ENCODE measurements at places on chromosomes 12 and 14. TPM values are rescaled to one million over a fixed set of nuclear protein-coding genes. Genes with fewer than 3 reads are reported as not detected.

The RNASE7 gene
- total RNA-seq: not detected

The IAPP gene
- not detected for total RNA-seq

- no peaks in the 10 kb centered on the region for H3K4me1 ChIP-seq
- DNase-seq: no peak
- H3K4me3 ChIP-seq: no peak overlapping the region
- H3K27me3 ChIP-seq: no peaks in the 10 kb centered on the region
- no peaks in the 10 kb centered on the region for H3K36me3 ChIP-seq
These were observed 629.5 kb downstream of the TRHDE start for GRCh38 chr12:72901685-72902084.

The PMEL gene
- total RNA-seq: 0.58 TPM

The BCL2L14 gene
- not detected for total RNA-seq

The TAS2R13 gene
- total RNA-seq: 0.38 TPM

- H3K4me1 ChIP-seq: no peaks in the 10 kb centered on the region
- no peaks in the 10 kb centered on the region for H3K27me3 ChIP-seq
- DNase-seq: peak; percentile 17
- no peak overlapping the region for H3K4me3 ChIP-seq
- no peaks in the 10 kb centered on the region for H3K36me3 ChIP-seq
These were observed 182.2 kb upstream of the GRIP1 start for GRCh38 chr12:66860752-66861750.

DNA sequence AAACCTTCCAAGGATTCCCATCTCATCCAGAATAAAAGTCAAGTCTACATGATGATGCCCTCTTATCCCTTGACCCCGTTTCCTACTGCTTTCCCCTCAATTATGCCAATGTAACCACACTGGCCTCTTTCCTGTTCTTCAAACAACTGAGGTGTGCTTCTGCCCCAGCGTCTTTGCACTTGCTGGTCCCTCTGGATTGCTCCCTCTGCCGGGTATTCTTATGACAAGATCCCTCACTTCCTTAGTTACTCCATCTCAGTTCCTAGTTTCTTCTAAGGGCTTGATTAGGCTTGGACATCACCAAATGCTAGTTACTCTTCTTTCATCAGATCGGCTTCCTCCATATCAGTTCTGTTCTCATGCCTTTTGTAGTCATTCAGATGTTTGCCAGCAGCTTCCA, 32.7 kb upstream of the PELI2 start:
- no peaks in the 10 kb centered on the region for H3K4me1 ChIP-seq
- no peak for DNase-seq
- no peak overlapping the region for H3K4me3 ChIP-seq

DNA sequence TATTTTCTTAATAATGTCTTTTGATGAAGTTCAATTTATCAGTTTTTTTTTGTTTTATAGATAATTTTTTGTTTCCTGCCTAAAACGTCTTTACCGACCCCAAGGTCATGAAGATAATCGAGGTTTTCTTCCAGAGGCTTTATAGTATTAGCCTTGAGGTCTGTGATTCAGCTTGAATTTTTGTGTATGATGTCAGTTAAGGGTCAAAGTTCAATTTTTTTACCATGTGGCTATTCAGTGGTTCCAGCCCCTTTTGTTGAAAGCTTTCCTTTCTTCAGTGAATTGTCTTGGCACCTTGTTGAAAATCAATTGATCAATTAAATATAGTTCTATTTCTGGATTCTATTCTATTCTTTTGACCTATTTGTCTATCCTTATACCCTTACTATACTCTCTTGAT, 3.2 kb upstream of the MGST1 start:
- H3K4me1 ChIP-seq: no peaks in the 10 kb centered on the region
- no peaks in the 10 kb centered on the region for H3K27me3 ChIP-seq
- H3K27ac ChIP-seq: no peak overlapping the region

The CLEC9A gene
- 0.21 TPM for total RNA-seq

- H3K27ac ChIP-seq: no peak overlapping the region
- no peak overlapping the region for H3K4me3 ChIP-seq
- H3K27me3 ChIP-seq: no peaks in the 10 kb centered on the region
- no peaks in the 10 kb centered on the region for H3K36me3 ChIP-seq
These were observed 37.7 kb upstream of the CRY1 start for GRCh38 chr12:107130830-107131611.

GRCh38 chr12:5047094-5047493, 3.4 kb downstream of the KCNA5 start:
- no peak overlapping the region for H3K27ac ChIP-seq
- no peak for DNase-seq
- H3K4me1 ChIP-seq: peaks cover 22% of the 10 kb centered on the region
- no peaks in the 10 kb centered on the region for H3K36me3 ChIP-seq
- H3K27me3 ChIP-seq: peaks cover 4% of the 10 kb centered on the region

The SAMD15 gene
- total RNA-seq: not detected

GRCh38 chr14:89137526-89138163, 279.4 kb downstream of the FOXN3 start:
- H3K4me1 ChIP-seq: no peaks in the 10 kb centered on the region
- H3K36me3 ChIP-seq: no peaks in the 10 kb centered on the region
- H3K27ac ChIP-seq: no peak overlapping the region
- no peak for DNase-seq
- H3K4me3 ChIP-seq: no peak overlapping the region
- no peaks in the 10 kb centered on the region for H3K27me3 ChIP-seq

The NRXN3 gene
- total RNA-seq: 0.77 TPM

- no peaks in the 10 kb centered on the region for H3K36me3 ChIP-seq
- peaks cover 11% of the 10 kb centered on the region for H3K4me1 ChIP-seq
- no peak for DNase-seq
- H3K27me3 ChIP-seq: peaks cover 39% of the 10 kb centered on the region
These were observed 619 bp upstream of the NTN4 start for GRCh38 chr12:95790917-95791849.

DNA sequence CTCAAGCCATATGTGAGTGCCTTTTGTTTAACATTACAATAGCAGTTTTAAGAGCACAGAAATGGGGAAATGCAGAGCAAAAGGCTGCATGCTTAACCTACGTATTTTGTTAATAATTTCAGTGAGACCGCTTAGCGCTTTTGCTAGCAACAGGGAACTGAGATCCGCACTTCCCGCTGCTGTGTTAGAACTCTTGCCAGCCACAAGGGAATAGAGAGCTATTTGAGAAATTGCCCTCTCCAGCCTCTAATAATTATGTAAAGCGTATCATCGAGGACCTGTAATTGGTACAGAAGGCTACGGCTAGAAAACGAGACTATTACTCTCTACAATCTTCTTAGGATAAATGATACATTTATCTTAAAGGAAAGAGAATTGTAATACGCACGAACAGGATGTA, 205.2 kb upstream of the GRIP1 start:
- no peak overlapping the region for H3K27ac ChIP-seq
- H3K27me3 ChIP-seq: no peaks in the 10 kb centered on the region
- no peak overlapping the region for H3K4me3 ChIP-seq
- DNase-seq: no peak

The PLEKHD1 gene
- total RNA-seq: 0.20 TPM

DNA sequence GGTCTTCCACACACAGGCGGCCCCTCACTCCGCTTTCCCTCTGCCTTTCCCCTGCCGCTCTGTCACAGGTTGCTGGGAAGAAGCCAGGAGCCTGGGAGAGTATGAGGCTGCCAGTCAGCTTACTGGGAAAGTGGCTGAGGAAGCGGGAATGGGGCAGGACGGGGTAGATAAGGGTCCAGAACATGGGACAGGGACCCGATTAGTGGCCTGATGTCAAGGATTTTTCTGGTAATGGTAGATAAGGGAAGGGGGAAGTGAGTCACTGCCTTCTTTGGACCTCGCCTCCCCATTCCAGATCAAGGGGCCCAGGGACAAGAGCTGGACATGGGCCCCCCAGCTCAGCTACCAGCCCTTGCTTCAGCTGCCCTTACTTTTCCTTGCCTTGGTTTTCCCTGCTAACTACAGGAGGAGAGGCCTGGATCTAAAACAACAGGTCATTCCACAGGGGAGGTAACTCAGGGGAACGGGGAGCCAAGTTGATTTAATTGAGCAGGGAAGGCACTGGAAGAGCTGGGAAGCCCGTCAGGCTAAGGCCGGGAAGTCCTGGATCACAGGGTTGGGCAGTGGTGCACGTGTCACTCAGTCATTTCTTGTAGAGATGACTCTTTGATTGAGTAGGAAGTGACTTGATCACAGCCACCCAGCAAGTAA, 3.5 kb upstream of the LPAR5 start:
- DNase-seq: no peak
- no peaks in the 10 kb centered on the region for H3K27me3 ChIP-seq
- H3K36me3 ChIP-seq: no peaks in the 10 kb centered on the region
- no peak overlapping the region for H3K4me3 ChIP-seq
- no peaks in the 10 kb centered on the region for H3K4me1 ChIP-seq

GRCh38 chr14:58788655-58789503, 151.1 kb downstream of the DACT1 start:
- no peaks in the 10 kb centered on the region for H3K27me3 ChIP-seq
- H3K4me1 ChIP-seq: peaks cover 6% of the 10 kb centered on the region
- no peak overlapping the region for H3K27ac ChIP-seq

DNA sequence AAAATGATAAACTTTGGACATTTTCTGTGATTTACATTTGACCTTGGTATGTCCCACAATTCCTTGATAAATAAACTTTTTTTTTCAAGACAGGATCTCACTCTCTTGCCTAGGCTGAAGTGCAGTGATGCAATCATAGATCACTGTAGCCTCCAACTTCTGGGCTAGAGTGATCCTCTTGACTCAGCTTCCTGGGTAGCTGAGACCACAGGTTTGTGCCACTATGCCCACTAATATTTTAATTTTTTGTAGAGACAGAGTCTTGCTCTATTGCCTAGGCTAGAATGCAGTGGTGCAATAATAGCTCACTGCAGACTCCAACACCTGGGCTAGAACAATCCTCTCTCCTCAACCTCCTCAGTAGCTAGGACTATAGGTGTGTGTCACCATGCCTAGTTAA, 79.1 kb upstream of the PTGDR start:
- DNase-seq: no peak
- no peaks in the 10 kb centered on the region for H3K27me3 ChIP-seq
- no peaks in the 10 kb centered on the region for H3K4me1 ChIP-seq
- no peaks in the 10 kb centered on the region for H3K36me3 ChIP-seq
- H3K4me3 ChIP-seq: no peak overlapping the region

DNA sequence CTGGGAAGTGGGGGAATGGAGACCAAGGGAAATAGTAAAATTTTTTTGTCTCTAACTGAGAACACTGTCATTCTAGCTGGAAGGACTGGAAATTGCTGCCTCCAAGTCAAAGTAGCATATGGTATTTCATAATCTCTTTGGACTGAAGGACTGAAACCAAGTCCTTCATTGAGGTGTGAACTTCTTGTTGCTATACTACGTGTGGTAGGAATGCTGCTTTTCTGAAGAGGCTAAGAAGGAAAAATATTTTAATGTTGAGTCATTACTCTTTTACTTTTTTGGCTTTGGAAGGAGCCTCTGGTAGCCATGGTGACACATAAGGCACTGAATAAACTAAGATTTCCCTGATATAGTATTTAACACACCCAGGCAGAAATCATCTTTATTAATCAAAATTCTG, 465.4 kb downstream of the NPAS3 start:
- H3K36me3 ChIP-seq: no peaks in the 10 kb centered on the region
- no peak overlapping the region for H3K4me3 ChIP-seq
- H3K4me1 ChIP-seq: no peaks in the 10 kb centered on the region
- H3K27me3 ChIP-seq: no peaks in the 10 kb centered on the region
- no peak for DNase-seq
- H3K27ac ChIP-seq: no peak overlapping the region

The SMCO3 gene
- not detected for total RNA-seq

The GARIN6 gene
- not detected for total RNA-seq

The FGF23 gene
- total RNA-seq: 0.15 TPM

The LTB4R gene
- 0.92 TPM for total RNA-seq

DNA sequence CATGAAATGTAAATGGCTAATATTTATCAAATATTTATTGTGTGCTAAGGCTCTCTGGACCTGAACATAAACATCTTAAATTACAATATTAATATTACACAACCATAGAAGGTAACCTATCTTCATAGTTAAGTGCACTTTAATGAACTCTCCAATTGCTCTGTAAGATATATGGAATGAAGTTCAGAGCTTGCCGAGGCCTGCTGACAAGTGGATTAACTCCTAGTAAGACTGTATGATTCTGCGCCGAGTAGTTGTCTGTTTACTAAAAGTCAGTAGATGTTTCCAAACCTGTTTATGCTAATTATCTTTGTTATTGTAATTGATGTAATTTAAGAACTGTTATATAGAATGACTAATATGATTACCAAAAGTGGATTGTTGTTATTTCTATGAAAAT, 77.2 kb downstream of the PTPRR start:
- H3K27ac ChIP-seq: no peak overlapping the region
- no peaks in the 10 kb centered on the region for H3K4me1 ChIP-seq
- H3K4me3 ChIP-seq: no peak overlapping the region
- no peak for DNase-seq

DNA sequence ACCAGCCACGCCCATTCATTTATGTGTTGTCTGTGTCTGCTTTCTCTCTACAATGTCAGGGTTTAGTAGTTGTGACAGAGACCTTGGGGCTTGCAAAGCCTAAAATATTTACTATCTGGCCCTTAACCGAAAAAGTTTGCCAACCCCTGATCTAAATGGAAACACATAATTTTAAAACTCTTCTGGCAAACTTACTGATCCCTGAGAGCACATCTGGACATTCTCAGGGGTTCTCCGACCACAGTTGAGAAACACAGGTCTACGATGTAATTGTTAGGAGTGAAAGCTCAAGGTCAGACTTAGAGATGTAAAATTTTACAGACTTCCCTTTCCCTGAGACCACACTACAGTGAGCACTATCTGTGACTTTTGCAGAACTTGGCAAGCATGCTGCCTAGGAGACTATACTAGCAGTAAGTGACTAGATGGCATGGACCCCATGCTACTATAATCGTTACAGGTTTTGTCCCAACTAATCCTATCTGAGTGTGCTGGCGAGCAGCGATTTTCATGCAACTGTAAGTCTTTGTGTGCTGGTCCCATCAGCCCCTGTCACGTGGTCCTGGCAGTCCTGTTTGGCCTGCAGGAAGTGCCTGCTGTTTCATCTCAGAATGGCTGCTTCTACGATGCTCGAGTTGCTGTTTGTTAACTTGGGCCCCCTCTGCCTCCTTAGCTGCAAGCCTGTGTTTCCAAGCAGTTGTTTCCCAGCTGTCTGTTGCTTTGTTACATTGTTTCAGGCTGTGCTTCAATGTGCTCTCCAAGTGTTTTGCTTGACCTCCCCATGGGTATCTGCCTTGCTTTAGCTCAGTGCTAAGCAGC, 21.6 kb downstream of the TMTC2 start:
- H3K4me3 ChIP-seq: no peak overlapping the region
- H3K27me3 ChIP-seq: no peaks in the 10 kb centered on the region
- no peaks in the 10 kb centered on the region for H3K36me3 ChIP-seq
- DNase-seq: peak; percentile 37
- H3K27ac ChIP-seq: no peak overlapping the region

GRCh38 chr12:119949594-119949993, 39.4 kb upstream of the BICDL1 start:
- no peaks in the 10 kb centered on the region for H3K27me3 ChIP-seq
- no peaks in the 10 kb centered on the region for H3K4me1 ChIP-seq
- H3K4me3 ChIP-seq: no peak overlapping the region
- no peaks in the 10 kb centered on the region for H3K36me3 ChIP-seq
- DNase-seq: no peak

DNA sequence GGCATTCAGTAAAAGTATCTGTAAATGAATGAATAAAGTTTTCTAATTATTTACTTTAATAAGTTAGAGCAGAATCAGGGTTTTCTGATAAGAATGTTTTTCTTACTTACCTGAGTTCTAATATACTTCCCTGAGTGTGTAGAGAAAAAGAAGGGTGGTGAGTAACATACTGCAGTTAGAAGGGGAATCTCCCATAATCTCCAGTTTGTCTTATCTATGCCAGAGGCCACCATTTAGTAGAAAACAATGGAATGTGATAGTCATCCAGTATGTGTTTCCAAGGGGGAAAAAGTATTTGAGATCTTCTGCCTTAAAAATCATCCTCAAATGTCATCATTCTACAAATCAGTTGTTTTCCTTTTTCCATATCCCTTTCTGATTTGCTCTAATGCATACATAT, 56.5 kb upstream of the PAWR start:
- no peak overlapping the region for H3K27ac ChIP-seq
- H3K36me3 ChIP-seq: no peaks in the 10 kb centered on the region
- H3K4me3 ChIP-seq: no peak overlapping the region
- H3K4me1 ChIP-seq: no peaks in the 10 kb centered on the region

The MIP gene
- total RNA-seq: 0.32 TPM
